ENCODE measurements at places on chromosomes 6 and 20. TPM values are rescaled to one million over a fixed set of nuclear protein-coding genes. Genes with fewer than 3 reads are reported as not detected.
A peak's percentile ranks its signal among the peaks of the same experiment; 100 is the strongest.

Gene EPPIN
- total RNA-seq = not detected

Gene BRD2
- total RNA-seq = 298 TPM

Gene MLN
- not detected for total RNA-seq

Gene CYP21A2
- total RNA-seq = not detected

Gene TNFRSF6B
- not detected for total RNA-seq

Gene KCNK16
- not detected for total RNA-seq

Gene ZSWIM1
- 11.1 TPM for total RNA-seq

Gene PACSIN1
- 0.28 TPM for total RNA-seq

- peaks cover 43% of the 10 kb centered on the region for H3K4me1 ChIP-seq
- H3K27ac ChIP-seq = no peak overlapping the region
- no peak overlapping the region for H3K4me3 ChIP-seq
- no peaks in the 10 kb centered on the region for H3K36me3 ChIP-seq
- no peaks in the 10 kb centered on the region for H3K27me3 ChIP-seq
- peak; percentile 57 for DNase-seq
Measured at GRCh38 chr20:32792316-32792715, 27.4 kb upstream of the MAPRE1 start.

- H3K27ac ChIP-seq = peak overlapping the region; percentile 2
- peaks cover 56% of the 10 kb centered on the region for H3K4me1 ChIP-seq
- peaks cover 3% of the 10 kb centered on the region for H3K27me3 ChIP-seq
- H3K4me3 ChIP-seq = no peak overlapping the region
- no peak for DNase-seq
Measured at GRCh38 chr6:219641-220198, 72.6 kb upstream of the DUSP22 start.

GRCh38 chr6:77633993-77634715 lies 18.7 kb upstream of the MEI4 start:
- no peak overlapping the region for H3K4me3 ChIP-seq
- H3K36me3 ChIP-seq = no peaks in the 10 kb centered on the region
- DNase-seq = no peak
- H3K27me3 ChIP-seq = no peaks in the 10 kb centered on the region
- no peak overlapping the region for H3K27ac ChIP-seq

DNA sequence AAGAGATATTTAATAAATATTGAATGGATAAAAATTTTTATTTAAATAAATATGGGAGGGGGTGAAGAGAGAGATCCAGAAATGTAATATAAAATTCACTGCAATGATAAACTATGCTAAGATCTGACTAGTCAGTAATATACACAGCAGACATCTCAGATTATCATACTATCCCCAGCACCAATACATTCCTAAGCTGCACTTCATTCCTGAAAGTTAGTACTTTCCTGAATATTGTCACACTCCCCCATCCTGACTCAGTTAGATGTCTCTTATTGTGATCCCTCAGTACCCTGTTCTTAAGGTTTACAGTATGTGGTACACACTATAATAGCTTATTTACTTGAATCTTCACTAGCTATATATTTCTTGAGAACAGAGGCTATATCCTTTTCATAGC lies 88.3 kb upstream of the KCNQ5 start:
- no peaks in the 10 kb centered on the region for H3K27me3 ChIP-seq
- peaks cover 3% of the 10 kb centered on the region for H3K4me1 ChIP-seq
- H3K36me3 ChIP-seq = no peaks in the 10 kb centered on the region

GRCh38 chr6:113927001-113927400 lies 43.9 kb downstream of the HDAC2 start:
- H3K27me3 ChIP-seq = no peaks in the 10 kb centered on the region
- peaks cover 12% of the 10 kb centered on the region for H3K36me3 ChIP-seq
- H3K4me1 ChIP-seq = no peaks in the 10 kb centered on the region
- no peak for DNase-seq
- no peak overlapping the region for H3K27ac ChIP-seq

DNA sequence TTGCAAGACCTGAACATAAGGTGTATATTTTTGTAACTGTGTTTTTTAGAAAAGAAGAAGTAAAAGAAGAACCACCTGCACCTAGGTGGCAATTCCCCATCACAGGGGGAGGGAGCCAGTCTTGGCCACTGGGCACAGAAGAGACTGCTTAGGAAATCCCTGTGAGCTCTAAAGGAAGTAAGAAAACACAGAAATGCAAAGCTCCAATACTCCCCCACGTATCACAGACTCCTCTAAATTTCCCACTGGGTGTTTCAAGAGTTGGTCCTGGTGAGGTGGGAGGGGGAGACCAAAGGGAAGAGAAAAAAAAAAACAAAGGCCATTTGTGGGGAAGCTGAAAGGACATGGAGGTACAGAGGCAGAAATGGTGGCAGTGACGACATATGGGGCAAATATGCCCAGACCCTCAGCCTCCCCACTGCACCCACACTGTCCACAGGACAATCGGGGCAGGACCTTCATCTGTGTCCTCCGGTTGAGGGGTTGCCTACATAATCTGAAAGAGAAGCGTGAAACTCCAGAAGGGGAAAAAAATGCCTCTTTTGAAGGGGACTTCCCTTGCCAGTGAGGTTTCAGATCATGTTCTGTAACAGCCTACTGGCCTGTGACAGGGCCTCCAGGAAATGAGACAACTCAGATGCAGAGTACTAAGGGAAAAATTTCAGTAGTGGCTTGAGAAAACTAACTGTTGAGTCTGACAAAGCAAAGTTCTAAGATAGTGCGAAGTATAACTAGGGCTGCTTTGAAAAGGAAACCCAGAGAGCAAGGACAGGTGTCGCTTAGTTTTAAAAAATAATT lies 226.2 kb upstream of the MARCKS start:
- H3K27me3 ChIP-seq = peaks cover 35% of the 10 kb centered on the region
- no peaks in the 10 kb centered on the region for H3K36me3 ChIP-seq
- peak; percentile 46 for DNase-seq
- peaks cover 44% of the 10 kb centered on the region for H3K4me1 ChIP-seq
- peak overlapping the region; percentile 86 for H3K27ac ChIP-seq

- H3K4me3 ChIP-seq = no peak overlapping the region
- no peaks in the 10 kb centered on the region for H3K4me1 ChIP-seq
- H3K36me3 ChIP-seq = no peaks in the 10 kb centered on the region
Measured at GRCh38 chr20:36424314-36424713, 117.0 kb upstream of the MYL9 start.

DNA sequence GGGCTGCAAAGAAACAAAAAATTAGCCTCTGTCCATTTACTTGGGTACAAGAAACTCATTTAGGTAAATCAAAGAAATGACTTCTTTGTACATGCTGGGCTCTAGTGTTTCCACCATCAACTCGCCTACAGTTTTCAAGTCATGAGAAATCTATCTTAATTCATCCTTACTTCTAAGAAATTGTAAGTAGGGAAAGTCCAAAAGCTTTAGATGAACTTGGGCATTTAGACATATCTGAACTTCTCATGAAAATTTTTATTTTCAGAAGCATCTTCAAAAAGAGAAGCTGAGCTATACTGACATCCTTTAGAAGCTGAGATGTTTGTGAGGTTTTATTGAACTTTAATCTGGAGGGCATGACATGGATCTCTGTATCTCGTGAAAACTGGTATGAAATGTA lies 117.3 kb downstream of the MYB start:
- H3K4me3 ChIP-seq = peak overlapping the region; percentile 43
- H3K27ac ChIP-seq = peak overlapping the region; percentile 88
- peaks cover 52% of the 10 kb centered on the region for H3K36me3 ChIP-seq
- DNase-seq = no peak

DNA sequence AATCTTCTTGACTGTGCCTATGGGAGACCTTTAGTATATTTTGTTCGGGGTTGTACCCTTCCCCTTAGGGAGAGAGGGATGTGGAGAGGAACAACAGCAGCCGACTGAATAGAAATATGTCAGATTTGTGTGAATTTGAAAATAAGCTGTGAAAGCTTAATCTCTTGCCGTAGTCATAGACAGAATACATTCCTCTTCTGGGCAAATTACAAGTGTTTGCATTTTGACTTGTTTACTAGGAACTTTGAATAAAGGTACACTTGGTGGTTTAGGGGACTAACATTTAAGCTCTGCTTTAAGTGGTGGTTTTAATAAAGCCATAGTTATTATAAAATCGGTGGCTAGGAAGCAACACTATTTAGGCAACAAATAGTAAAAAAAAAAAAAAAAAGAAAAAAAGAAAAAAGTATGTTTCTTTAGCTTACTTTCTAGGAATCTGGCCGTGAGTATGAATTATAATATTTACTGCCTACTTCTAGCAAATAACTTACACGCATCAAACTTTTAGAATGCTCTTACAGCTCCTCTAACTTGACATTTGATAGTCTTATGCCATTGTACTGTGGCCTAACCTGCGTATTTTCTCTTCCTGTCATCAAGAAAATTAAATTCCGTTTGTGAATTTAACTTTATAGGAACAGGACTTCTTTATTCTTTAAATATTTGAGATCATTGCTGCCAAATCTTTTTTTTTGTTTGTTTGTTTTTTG lies 65.1 kb downstream of the ZBTB2 start:
- no peak for DNase-seq
- H3K4me1 ChIP-seq = peaks cover 18% of the 10 kb centered on the region
- no peaks in the 10 kb centered on the region for H3K36me3 ChIP-seq
- H3K27me3 ChIP-seq = peaks cover 55% of the 10 kb centered on the region
- no peak overlapping the region for H3K27ac ChIP-seq
- peak overlapping the region; percentile 61 for H3K4me3 ChIP-seq

All from activated naive CD8-positive, alpha-beta T cell treated with anti-CD3 and anti-CD28 coated beads for 36 hours (primary cell).